ENCODE measurements at places on chromosomes 4 and X.

DNA sequence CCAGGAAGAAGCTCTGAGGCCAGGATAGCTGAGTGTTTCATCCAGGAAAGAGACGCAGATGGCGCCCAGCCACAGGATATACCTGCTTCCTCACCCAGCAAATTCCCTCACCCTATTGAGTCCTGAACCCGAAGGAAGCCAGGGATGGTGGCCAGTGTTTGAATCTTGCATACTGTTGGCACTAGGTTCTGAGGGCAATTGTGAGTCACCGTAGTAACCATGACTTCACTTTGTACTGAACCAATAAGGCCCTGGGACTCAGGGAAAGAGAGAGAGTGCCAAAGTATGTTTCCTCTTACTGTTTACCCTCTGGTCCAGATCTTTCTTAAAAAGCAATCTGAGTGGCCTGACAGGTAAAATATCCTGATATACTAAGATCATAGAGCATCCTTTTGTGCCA is 25.6 kb upstream of the SMIM10L2A start:
- no peak for DNase-seq

DNA sequence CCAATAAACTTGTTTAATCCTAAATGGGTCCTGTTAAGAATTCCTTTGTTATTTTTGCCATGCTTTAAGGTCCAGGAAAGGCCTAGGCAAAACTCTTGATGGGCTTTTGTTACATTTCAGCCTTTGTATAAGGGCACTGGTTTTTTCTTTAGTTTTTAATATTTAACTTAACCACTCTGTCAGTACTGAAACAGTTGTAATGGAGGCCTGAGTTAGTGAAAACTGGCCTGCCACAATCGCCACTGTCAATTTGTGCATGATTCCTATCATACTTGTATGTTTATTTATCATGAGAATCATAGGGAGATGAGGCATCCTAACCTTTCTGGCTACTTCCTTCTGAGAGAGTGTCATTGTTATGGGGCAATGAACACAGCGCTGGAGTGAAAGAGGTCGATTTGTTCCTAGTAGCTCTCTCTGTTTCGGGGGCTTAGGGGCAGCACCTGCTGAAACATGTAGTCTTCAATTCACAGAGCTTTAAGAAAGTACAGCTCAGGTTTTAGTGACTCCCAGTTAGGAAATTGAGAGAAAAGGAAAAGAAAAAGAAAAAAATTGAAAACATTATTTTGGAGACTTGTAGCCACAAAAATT is 393.8 kb upstream of the FSTL5 start:
- DNase-seq = no peak

DNA sequence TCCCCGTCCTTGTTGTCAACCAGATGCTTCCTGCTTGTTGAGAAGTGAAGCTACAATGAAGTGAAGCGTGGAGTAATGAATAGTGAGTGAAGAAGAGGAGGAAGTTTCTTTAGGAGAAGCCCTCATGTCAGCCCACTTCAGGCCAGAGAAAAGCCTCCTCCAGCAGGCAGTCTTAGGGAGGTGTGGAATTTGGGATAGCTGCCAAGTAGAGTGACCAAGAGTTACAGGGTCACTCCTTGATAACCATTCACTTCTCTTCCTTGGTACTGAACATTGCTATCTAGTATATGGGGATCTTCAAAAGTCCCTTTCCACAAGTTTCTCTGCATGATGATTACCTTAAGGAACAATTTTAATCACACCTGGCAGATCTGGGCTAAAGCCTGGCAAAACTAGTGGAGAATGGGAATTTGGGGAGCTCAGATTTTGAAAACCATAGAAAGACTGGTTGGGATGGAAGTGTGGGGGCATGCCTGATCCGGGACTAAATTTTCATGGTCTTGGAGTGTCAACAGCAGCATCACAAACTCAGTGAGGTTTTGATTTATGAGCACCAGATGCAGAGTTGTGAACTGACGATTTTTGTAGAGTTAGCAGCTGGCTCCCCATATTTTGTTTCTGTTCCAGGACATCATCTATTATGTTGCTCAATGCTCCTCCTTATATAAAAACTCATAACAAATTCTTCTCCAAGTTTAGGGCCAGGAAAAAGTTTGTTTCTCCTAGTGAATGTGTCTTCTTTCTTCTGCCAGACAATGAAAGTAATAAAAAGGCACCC is 53.1 kb downstream of the IGSF1 start:
- DNase-seq = no peak

GRCh38 chr4:138911909-138912703 is 103.5 kb upstream of the NOCT start:
- DNase-seq = no peak

DNA sequence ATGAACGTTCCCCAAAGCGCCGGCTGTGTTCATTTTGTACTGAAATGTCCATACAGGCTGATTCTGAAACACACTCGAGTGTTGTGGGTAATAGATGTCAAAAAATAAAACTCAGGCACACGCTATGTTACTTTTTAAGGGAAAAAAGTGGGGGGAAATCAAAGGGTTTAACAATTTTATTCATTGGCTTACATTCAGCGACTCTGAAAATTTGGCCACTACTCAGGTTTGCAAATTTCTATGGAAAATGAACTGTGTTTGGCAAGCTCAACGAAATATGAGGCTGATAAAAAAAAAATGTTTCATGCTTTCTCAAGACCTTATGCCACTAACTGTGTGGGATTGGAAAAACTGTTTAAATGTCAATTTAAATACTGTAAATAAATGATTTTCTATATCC is 18.5 kb downstream of the AMELX start:
- DNase-seq = no peak

- DNase-seq = no peak
Observed at GRCh38 chrX:40552768-40553167, 28.0 kb upstream of the ATP6AP2 start.

DNA sequence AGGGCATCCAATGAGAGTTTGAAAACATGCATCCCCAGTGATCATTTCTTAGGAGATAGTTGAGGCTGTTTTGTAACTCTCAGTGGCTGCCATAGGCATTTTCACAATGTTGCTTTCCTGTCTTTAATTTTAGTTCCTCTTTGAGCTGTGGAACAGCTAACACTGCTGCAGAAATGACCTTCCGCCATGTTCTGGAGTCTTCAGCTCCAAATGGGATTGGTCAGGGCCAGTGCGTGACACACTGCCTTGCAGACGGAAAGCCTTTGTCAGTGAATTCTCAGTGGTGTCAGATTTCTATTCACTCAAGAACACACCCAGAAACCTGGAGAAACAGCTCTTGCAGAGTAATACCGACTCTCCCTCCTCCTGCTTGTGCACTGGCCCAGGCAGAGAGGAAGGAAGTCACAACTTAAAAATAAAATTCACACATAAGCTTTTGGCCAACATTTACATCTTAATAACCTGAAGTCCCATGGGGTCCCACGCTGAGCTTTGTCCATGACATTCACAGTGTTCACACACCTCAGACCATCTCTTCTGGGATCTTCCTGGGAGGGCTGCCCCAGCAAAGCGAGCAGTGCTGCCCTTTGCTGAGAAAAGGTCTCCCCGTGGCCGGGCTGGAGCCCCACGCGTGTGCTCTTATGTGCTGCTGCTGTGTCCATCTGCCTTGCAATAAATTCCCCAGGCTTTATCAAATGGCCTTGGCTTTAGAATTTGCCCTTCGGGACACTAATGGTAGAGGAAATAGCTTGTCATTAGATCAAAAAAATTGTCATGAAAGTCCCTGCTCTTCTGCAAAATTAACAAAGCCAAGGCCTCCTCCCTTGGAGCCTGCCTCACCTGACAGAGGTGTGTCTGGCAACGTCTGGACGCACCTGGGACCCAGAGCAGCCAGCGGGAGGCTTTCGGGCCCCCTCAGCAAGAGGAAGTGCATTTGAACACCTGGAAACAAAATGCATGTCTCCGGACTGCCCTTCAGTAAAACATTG is 126.8 kb downstream of the IRF2 start:
- no peak for DNase-seq

DNA sequence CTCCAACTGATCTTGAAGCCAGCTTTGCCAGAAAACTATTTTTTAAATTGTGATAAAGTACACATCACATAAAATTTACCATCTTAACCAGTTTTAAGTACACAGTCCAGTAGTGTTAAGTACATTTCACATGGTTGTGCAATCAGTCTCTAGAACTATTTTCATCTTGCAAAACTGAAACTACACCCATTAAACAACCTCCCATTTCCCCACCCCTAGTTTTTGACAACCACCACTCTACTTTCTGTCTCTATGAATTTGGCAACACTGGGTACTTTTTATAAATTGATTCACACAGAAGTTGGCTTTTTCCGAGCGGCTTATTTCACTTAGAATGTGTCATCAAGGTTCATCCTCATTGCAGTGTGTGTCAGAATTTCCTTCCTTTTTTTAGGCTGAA is 31.0 kb downstream of the TRPC5 start:
- no peak for DNase-seq

DNA sequence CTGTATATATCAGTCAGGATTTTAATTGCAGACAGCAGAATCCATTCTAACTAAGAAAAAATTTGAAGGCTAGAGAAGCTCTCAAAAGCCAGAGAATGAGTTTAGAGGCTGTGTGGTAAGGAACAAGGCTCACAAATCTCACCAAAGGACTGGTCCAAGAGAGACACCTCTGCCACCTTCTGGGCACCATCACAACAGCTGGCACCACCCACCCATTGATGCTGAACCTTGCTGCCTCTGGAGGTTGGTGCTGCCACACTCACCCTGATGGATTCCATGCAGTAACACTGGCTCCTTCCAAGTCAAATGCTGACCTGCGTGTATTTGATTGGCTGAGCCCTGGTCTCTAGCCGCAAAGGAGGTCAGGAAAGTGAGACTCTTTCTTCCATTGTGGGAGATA is 100.8 kb downstream of the BEND2 start:
- DNase-seq = no peak

DNA sequence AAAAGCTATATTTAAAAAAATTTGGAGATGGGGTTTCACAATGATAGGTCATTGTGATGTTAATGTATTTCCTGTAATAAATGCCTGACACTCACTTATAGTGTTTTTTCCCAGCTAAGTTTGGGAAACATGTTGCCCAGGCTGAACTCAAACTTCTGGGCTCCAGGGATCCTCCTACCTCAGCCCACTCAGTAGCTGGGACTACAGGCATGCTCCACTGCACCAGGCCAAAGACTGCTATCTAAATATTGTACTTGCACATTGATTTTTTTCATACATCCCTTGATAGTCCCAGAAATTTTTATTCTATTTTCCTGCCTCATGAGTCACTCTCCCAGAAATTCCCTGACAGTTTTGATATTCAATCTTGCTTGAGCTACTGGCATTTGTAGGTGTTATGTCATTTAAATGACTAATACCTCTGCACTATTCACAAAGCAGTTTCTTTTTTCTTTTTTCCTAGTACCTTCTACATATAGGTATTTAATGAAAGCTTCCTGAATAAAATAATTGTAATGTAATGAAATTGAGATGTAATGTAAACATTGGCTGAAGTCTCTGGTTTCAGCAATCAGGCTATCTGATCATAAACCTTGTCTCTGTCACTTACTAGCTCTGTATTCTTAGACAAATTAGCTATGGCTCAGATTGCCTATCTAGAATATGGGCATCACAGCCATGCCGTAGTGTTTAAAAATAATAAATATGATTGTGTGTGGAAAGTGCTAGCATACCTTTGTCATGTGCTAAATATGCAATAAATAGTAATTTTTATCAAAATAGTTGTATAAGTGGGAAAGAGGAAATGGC is 1973.0 kb upstream of the AGA start:
- no peak for DNase-seq

DNA sequence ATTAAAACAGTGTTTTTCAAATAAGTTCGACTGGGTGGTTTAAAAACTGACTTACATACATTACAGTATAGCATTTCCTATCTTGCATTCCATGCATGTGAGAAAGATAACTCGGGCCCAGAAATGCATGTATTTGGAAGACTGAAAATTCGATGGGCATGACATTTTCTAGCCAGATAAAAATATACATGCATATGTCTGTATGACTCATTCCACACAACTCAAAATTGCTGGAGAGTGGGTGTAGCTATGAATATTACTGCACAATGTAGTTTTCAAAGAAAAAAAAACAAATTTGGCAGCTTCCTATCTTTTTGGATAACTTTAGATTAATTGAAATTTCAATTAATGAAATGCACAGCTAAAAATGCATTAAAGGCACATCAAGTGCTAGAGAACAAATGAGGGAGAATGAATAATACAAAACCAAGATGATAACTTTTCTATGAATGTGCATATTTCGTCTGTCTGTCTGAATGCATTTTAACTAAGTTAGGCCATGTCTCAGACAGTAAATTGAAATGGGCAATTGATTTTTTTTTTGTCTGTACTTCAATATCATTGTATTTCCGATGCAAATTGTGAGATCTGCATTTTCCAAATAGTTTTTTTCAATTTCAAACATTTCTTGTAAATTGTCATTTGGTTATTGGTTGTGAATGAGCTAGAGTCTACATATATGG is 54.5 kb upstream of the GABRA2 start:
- DNase-seq = no peak

DNA sequence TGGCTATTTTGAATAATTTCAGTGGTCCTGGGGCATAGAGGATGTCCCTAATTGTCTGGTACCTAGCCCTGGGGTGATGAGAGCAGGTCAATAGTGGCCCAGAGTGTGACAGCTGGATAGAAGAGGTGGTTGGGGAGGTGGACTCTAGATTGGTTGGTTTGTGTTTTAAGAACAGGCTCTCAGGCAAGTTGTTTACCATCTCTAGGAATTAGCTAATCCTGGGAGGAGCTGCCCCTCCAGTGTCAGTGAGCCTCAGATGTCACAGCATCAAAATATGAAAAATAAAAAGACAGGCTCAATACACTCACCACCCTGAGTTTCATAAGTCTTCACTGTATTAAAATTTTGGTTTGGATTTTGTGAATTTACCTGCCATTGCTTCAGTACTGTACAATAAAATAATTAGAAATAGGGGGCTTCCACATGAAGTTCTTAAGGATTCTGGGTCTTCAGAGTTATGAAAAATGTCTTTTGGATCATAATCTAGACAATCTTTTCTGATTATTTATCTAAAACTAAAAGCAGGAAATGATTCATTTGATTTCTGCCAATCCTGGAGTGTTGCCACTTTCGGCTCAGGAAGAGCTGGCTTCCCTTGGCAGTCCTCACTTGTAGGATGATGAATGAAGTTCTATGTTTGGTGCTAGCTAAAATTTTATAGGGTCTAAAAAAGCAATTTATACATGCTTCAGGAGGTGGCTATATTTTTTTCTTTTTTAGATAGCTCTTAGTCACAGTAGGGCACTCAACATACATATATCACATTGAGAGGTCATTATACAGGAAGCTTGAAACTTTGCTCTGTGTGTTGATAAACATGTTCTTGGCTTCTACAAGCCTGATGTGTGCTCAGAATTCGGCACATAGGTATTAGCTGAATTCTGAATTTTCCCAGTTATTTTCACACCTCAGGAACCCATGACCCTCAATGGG is 395.1 kb downstream of the RAB28 start:
- no peak for DNase-seq

GRCh38 chrX:33205321-33205720 is 6.0 kb downstream of the DMD start:
- DNase-seq = no peak
